Keratinocyte (primary cell): ENCODE measurements at places on chromosomes 6 and 20. TPM values are rescaled to one million over a fixed set of nuclear protein-coding genes. Genes with fewer than 3 reads are reported as not detected.

The FKBP1C gene
- polyA plus RNA-seq, result 2.9 to 4.6 TPM (median 4.4 TPM) in 3 replicates

DNA sequence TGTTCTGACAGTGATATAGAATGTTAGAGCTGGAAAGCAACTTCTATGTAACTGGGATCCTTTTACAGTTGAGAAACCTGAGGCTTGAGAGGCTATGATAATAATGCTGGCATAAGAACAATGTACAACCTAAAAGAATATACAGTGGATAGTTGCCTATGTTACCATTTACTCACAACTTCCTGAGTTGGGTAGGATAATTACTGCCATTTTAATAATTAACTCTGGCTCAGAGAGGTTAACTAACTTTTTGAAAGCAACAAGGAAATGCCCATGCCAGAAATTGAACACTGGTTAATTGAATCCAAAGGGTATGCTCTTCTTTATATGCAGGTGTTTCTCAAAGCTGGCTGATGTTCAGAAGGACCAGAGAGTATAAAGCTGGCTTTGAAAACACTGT, 530.7 kb upstream of the MAP3K7 start:
- no peak for DNase-seq

DNA sequence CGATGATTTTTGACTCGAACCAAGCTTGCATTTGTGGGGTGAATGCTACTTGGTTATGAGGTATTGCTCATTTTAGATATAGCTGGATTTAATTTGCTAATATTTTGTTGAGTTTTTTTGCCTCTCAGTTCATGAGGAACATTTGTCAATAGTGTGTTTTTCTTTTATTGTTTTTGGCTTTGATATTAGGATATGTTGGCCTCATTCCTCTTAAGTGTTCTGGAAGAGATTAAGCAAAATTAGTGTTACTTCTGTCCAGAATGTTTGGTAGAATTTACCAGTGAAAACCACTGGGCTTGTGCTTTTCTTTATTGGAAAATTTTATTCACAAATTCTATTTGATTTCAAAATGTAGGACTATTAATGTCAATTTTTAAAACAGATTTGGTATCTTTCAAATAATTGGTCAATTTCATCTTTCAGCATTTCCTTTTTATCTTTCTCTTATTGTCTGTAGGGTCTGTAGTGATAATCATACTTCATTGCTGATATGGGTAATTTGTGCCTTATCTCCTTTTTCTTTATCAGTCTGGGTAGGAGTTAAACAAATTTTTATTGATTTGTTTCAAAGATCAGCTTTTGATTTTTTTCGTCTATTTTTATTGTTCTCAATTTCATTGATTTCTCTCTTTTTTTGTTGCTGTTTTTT, 14.1 kb downstream of the AIG1 start:
- no peak for DNase-seq

- DNase-seq, result no peak
Observed at GRCh38 chr6:35601331-35602132, 87.2 kb downstream of the FKBP5 start.

GRCh38 chr6:27839626-27840475, 72.3 kb downstream of the OR2B2 start:
- DNase-seq, result no peak

DNA sequence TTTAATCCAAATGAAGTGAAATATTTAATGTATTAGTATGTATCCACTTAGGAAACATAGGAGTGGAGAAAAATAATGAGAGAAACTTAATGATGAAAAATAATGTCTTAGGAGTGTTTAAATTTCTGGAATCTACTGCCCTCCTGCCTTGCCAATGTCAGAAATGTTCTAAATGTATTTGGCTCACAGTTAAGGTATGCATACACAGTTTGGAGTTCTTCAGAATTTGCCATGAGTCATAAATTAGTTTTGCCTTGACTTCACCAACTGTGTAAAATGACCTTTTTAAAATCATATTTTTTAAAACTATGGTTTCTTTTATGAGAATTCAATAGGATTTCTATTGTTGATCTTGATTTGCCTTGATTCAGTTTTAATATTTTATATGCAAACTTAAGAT, 191.7 kb upstream of the HSF2 start:
- no peak for DNase-seq

DNA sequence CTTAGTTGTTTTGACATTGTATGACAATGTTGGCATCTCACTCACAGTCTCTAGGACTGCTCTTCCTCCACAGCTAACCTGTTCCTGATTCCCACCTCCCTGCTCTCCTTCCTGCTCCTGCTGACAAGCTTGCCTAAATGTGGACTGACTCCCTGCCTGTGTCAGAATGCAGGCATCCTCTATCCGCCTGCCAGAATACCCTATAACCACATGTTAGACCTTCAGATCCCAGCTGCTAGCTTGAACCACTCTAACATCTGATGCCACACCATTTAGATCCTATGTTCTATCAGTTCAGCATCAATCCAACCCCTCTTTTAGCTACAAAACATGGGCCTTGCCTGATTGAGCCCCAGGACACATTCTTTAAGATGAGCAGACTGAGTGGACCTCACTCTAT, 12.2 kb downstream of the FILIP1 start:
- DNase-seq, result no peak

The MROH8 gene
- 0.39 to 0.73 TPM (median 0.46 TPM) in 3 replicates for polyA plus RNA-seq

DNA sequence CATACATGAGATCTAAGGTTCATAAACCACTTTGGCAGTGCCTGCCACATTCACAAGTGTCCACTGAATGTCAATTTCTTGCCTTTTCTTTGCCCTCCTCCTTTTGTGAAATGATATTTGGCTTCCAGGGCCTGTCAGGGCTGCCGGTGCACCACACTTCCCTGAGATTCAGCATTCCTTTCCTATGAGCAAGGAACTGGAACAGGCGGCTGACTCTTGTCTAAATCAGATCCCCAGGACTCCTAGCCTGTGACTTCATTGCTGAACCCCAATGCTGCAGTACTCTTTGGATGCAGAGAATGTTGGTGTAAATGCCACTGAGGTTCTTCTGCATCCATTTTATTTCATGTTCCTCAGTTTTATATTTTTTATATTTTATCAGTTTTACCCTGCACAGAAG, 172.2 kb downstream of the ARID1B start:
- peak; percentile 48 for DNase-seq

- DNase-seq, result no peak
Observed at GRCh38 chr6:167778497-167779128, 48.1 kb upstream of the AFDN start.

DNA sequence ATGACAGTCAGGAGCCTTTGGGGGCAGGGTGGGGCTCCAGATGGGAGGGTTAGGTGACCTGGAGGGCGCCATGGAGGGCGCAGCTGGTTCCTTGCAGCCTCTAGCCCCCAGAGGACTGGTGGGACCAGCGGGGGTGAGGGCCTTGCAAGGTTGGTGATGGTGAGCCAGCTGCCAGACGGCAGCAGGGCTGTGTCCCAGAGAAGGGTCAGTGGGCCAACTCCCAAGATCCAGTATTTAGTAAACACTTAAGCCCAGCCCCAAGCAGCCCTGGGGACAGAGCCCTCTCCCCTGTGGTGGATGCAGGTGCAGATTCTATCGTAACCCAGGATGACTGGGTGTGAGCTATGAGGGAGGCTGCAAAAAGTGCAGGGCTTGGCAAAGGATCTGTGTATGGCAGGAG, 201.5 kb upstream of the RNF24 start:
- no peak for DNase-seq

The SNX5 gene
- polyA plus RNA-seq, result 92.9 to 187 TPM (median 109 TPM) in 3 replicates

- no peak for DNase-seq
Observed at GRCh38 chr6:24924580-24925356, 11.0 kb downstream of the RIPOR2 start.

GRCh38 chr6:168198302-168199180, 119.5 kb upstream of the FRMD1 start:
- no peak for DNase-seq

The GMNN gene
- 8.5 to 28.4 TPM (median 21.2 TPM) in 3 replicates for polyA plus RNA-seq

GRCh38 chr6:3804964-3805363, 44.2 kb upstream of the FAM50B start:
- no peak for DNase-seq

DNA sequence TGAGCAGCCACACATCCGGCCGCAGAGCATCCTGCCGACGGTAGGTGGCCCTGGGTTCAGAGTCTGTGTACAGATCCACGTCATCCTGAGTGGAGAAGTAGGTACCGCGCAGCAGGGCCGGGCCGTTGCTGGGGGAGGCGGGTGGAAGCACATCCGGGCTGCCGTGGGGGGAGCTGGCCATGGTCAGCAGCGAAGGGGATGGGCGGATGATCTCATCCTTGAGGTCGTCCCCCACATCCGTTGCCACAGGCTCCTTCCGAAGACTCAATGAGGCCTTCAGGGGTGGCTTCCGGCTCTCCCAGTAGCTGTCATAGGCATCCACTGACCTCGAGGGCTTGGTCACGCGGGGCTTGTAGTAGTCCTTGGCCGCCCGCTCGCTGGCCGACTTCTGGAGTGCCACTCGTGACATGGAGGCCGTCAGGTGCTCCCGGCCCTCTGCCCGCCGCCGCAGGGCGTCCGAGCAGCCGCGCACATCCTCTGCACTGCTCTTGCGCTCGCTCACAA, 9.2 kb downstream of the SPATA2 start:
- DNase-seq, result no peak

The SPDEF gene
- 0.03 to 0.04 TPM in 2 of 3 replicates, not detected in the other for polyA plus RNA-seq
